Stimulated activated CD4-positive, alpha-beta T cell treated with anti-CD3 and anti-CD28 coated beads, TNF-alpha, amount 100 ng/mL, for 24 hours (primary cell): ENCODE measurements at places on chromosomes 7 and 10.

DNA sequence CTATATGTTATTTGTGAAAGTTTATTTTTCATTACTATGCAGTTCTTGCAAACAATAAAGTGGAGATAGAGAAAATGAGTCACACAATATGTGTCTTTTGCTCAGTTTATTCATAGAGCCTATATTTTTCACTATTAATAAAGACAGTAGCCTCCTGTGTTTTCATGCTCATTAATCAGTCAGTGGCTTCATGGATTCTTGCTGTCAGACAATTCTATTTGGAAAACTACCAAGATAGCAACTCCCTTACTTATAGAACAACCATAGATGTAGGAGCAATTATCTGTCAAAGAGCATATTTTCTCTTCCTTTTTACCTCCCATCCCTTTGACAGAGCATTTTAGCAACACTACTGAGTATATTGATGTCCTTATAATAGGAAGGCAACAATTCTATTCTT is 132.7 kb upstream of the CALCR start:
- no peak for DNase-seq

DNA sequence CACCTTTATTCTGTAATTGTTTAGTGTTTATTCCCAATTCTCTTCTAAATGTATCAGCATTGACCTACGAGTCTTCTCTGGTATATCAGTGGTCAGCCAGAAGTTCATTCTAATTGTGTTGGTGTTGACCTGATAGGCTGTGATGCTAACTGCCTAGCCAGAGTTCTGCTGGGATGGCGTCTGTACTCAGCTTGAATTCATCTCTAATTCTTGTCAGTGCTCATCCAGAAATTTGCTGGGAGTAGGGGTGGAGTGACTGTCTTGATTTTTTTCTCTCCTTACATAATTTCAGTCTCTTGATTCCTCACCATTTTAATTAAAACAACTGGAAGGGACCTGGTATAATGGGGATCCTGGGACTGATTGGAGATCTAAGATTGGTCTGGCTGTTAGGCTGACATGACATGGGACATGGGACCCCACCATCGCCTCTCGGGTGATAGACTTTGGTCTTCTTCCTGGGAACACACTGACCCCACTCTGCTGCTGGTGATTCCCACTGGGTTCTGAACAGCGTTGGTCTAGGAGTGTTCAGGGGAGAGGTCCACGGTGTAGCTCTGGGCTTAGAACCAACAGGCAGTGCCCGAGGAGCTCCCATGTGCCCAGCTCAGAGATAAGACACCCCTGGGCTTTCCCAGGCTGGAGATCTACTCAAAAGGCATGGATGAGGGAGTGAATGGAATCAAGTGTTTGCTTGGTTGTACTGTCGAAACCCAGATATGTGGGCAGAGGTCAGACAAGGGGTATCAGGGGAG is 3.8 kb downstream of the NEURL1 start:
- no peak for DNase-seq

DNA sequence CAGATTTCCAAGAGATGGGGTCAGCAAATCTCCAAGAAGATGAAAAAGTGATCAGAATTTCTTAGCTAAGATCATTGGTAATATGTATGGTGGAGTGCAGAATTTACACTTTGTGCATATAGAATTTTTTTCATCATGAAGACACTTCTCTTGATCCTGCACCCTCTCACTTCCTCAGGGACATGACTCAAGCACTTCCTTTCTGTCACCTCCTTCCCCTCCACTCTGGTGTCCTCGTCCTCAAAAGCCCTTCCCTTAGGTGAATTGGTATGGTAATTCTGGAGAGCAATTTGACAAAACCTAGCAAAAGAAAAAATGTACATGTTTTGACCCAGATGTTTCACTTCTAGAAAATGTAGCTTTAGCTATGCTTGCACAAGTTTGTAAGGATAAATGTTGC is 18.1 kb downstream of the CALN1 start:
- no peak for DNase-seq

GRCh38 chr10:46037107-46037825 is 6.8 kb upstream of the NCOA4 start:
- no peak for DNase-seq

- no peak for DNase-seq
These were observed 1057.5 kb downstream of the GATA3 start for GRCh38 chr10:9111976-9112375.

GRCh38 chr10:71564194-71564820 is 155.3 kb downstream of the C10orf105 start:
- DNase-seq, result no peak

DNA sequence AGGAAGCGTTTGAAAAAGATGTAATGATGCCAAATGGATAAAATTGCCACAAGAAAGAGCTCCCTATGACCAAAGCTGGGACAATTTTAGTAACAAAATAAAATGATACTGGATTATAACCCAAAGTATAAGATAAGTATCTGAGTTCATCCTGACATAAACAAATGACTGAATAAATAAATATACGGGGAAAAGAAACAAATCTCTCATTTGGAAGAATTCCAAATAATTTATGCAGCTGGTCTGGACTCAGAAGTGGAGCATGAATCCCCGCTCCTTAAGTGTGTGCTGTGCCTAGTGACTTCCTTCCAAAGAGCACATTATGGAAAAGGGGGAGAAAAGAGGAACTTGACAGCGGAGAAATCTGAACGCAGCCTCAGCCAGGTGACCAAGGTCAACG is 186.2 kb downstream of the RAMP3 start:
- DNase-seq, result no peak

- no peak for DNase-seq
These were observed 29.4 kb upstream of the CCNJ start for GRCh38 chr10:96013956-96014355.

- no peak for DNase-seq
These were observed 219.0 kb upstream of the CSTF2T start for GRCh38 chr10:51918440-51918839.

DNA sequence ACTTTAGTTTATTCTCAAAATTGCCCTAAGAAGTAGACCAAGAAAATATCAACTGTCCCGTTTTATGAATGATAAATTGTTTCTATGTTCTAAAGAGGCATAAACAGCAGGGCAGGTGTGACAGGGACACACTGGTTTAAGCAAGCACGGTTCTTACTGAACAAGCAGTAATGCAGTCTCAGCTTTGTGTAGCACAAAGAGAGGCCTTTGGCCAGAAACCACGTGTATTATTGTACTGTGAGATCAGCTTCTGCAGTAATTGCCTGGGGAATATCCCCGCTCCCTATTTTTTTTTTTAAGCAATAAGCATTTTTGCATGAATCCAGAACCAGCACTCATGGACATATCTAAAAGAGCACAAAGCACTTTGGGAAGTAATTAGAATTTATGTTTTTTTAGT is 255.4 kb downstream of the WDR11 start:
- no peak for DNase-seq

DNA sequence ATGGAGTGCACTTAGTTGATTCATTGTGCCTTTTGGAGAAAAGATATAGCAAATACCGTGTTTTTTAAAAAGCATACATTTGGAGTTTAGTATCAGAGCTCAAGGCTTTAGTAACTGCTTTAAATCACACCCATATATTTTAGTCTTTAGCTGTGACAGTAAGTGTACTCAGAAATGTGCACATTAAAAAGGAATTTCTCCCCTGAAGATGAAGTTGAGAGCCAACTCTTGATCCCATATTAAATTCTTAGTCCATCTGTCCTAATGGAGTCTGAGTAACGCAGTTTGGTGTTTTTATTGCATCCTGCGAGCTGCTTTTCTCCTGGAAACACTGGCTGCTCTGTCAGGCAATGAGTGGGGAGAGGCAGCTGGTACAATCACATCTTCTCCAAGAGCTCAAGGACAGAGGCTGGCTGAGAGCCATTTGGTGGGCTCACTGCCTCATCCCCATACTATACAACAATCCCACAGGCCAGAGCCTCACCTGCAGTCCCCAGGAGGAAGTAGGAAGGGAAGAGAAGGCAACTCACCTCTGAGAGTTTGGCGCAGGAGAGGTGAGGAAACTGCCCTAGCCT is 473.6 kb upstream of the C7orf33 start:
- DNase-seq, result no peak

DNA sequence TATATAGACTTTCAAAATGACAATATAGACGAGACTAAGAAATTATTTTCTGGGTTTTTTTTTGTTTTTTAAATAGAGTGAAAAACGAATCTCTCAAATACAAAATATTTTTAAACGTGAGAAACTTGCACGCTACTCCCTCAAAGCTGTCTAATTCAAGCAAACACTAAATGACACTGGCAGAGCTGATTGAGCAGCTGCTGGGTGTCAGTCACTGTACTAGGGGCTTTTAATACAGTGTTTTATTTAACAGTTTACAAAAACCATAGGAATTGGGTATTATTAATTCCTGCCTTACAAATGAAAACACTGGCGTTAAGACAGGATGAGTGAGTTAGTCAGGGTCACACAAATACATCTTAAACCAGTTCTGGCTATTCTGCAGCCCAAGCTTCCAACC is 1209.6 kb upstream of the C7orf33 start:
- no peak for DNase-seq

- no peak for DNase-seq
These were observed 78.6 kb upstream of the ADRB1 start for GRCh38 chr10:113965077-113965476.

- no peak for DNase-seq
These were observed 176.8 kb downstream of the PRKG1 start for GRCh38 chr10:51251110-51251509.
